ENCODE measurements at places on chromosomes 1 and 21.

DNA sequence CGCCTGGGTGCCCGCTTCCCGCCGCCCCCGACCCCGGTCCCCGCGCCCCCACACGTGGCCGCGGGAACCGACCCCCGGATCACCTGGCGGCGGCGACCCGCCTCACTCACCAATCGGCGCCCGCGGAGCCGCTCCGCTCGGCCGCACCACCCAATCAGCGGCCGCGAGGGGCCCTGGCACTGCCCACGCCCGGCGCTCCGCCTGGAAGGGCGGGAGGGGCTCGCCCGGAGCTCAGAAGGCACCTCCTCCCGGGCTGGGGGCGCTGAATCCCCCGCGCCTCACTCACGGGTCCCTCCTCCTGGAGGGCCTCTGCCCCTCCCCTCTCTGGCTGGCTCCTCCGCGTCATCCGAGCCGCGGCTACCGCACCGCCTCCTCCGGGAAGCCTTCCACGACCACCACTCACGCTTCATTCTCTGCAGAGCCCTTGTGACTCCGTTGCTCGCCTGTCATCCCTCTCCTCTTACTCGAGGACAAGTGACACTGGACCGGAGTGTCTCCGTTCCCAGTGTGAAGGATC, 374 bp downstream of the SH2D5 start:
- peak; percentile 94 for DNase-seq

- DNase-seq: no peak
These were observed 222.8 kb downstream of the RHOU start for GRCh38 chr1:228958121-228958520.

GRCh38 chr1:110888641-110889040, 15.7 kb downstream of the CD53 start:
- no peak for DNase-seq

- no peak for DNase-seq
These were observed 505.2 kb downstream of the PLPP3 start for GRCh38 chr1:56074007-56074651.

DNA sequence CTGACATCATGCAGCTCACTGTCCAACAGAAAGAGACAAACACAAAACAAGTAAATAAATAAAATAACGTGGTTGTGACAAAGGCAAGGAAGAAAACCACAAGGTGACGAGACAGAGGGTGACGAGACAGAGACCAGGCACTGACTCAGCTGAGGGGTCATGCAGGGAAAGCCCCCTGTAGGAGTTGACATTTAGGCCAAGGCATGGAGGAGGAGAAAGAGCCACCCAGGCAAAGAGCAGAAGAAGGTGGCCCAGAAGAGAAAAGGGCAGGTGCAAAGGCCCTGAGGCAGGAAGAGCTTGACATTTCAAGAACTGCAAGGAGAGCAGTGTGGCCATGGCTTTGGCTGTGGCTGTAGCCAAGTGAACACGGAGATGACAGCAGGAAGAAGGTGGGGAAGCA, 65.1 kb upstream of the ID3 start:
- peak; percentile 17 for DNase-seq

GRCh38 chr1:215895276-215895675, 328.2 kb downstream of the KCTD3 start:
- DNase-seq: no peak

DNA sequence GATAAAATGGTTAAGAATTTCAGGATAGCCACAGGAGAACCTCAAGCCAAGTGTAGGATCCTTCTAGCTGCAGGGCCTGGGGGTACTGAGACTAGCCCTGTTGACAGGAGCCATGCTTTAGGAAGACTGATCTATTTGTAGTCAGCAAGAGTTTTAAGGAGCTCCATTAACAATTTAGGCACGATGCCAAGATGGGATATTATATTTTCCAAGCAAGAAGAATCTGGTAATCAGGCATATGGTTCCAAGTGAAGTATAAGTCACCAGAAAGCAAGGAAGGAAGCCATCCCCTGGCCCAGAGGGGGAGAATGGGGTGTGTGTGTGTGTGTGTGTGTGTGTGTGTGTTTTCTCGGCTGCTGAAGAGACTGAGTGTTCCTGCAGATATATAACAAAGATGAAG, 7.0 kb downstream of the IFNAR2 start:
- no peak for DNase-seq

DNA sequence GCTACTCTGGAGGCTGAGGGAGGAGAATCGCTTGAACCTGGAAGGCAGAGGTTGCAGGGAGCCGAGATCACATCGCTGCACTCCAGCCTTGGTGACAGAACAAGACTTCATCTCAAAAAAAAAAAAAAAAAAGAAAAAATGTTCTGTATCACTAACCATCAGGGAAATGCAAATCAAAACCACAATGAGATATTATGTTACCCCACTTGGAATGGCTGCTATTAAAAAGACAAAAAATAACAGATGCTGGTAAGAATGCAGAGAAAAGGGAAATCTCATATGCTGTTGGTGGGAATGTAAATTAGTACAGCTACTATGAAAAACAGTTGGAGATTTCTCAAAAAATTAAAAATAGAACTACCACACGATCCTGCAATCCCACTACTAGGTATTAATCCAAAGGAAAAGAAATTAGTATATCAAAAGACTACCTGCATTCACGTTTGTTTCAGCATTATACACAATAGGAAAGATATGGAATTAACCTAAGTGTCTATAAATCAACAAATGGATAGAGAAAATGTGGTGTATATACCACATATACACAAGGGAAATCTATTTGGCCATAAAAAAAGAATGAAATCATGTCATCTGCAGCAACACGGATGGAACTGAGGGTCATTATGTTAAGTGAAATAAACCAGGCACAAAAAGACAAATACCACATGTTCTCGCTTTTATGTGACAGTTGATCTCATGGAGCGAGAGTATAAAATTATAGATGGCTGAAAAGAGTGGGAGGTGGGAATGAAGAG, 62.6 kb downstream of the ABL2 start:
- no peak for DNase-seq

DNA sequence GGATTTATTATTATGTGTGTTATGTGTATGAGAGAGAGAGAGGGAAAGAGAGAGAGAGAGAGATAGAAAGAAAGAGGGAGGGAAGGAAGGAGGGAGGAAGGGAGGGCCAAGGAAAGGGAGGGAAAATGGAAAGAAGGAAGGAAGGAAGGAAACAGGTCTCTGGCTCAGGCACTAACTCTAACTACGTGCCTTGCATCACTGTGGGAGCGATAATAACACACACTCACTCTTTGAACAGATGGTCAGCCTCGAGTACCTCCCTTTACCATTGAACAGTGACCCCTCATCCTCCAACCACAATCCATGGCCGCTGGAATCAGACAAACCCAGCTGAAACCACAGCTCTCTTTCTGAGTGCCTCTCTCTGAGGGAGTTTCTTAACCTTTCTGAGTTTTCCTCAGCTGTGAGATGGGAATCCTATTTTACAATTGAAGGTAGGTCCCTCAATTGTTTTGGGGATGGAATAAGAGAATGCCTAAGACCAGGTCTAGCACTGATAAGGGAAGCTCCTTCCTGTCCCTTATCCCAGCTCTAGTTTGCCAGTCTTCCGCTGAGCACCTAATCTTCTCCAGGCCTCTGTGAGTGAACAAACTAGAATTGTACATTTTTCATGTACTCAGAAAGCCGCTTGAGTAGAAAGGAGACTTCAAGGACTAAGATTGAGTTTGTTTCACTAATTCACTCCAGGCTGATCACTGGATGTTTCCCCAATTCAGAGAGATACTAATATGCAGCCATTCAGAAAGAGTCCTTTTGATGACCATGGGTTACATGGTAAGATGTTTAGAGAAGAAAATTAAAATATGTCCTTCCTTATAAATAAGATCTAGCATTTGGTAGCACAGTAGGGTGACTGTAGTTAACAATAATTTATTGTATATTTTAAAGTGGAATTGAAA, 62.8 kb downstream of the IRF2BP2 start:
- no peak for DNase-seq

DNA sequence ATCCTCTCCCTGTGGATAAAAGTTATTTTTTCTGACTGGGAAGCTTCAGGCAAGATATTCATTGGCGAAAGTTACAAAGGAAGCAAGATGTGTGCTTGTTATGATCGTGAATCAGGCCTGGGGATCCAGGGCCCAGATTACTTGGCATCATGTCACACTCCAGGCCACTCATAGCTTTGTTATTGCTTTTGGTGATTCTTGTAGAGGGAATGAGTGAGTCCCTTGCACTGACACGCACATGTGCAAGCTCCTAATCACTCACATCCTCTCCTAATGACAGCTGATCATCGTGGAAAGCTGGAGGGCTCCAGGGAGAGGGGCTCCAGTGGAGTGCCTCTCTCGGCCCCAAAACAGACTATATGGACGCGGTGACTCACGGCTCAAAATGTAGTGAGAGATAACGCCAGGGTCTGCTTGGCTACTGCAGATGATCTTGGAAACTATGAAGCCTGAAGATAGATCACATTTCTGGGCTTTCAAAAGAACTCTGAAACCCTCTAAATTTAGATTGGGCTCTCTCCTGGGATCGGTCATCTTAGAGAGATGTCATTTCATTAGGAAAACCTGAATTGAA, 481.1 kb upstream of the USP24 start:
- DNase-seq: no peak

DNA sequence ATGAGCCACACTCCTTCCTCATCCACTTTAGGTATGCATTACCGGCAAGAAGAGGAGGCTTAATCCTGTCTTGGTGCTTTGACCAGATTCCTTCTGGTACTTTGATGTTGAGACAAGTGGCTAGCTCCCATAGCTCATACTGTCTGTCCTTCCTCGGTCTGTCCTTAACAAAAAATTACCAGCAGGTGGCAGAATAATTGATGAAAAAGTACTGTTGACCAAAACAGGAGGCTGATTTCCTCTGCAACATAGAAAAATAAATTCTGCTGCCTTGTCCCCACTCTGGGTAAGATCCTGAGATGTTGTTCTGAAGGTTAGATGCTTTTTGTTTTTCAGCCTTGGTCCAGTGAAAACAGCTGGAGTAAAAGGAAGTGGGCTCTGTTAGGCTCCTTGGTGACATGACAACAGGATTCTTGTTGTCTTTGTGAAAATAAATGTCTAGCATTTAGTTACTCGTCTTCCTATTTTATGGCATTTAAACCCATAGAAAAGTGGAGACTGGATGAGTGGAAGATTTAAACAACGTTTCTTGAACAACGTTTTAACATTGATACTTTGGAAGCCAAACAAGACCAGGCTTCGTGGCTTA, 11.2 kb upstream of the HJV start:
- peak; percentile 55 for DNase-seq

GRCh38 chr1:151418081-151418480, 18.7 kb downstream of the PSMB4 start:
- DNase-seq: no peak

GRCh38 chr1:58585166-58585565, 8.1 kb upstream of the TACSTD2 start:
- DNase-seq: no peak

GRCh38 chr1:169676001-169676400, 35.4 kb downstream of the SELL start:
- DNase-seq: no peak

DNA sequence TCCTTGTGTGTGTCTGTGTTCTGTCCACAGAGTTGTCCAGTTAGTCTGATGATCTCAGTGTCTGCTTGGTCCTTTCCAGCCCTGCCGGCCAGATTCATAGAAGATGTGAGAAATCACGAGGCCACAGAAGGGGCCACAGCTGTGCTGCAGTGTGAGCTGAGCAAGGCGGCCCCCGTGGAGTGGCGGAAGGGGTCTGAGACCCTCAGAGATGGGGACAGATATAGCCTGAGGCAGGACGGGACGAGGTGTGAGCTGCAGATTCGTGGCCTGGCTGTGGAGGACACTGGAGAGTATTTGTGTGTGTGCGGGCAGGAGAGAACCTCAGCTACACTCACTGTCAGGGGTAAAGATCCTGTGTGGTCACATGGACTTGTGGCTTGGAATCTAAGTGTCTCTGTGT, 95.8 kb downstream of the OBSCN start:
- no peak for DNase-seq

DNA sequence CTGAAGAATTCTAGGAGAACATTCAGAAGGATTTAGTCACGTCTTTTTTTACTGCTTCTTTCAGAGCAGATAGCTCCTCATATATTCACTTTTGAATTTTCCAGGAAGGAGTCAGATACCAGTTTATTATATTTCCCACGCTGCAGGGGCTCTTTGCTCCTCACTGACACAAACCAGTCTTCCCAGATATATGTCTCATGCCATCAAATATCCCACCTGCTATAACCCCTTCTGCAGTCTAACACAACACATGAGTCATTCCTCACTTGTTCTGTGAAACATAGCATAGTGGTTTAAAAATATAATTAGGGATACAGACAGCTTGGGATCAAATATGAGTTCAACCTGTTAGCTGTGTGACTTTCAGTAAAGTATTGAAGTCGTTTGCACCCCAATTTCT, 251.7 kb upstream of the DPYD start:
- no peak for DNase-seq

GRCh38 chr1:229420765-229421164, 13.1 kb downstream of the ACTA1 start:
- no peak for DNase-seq

DNA sequence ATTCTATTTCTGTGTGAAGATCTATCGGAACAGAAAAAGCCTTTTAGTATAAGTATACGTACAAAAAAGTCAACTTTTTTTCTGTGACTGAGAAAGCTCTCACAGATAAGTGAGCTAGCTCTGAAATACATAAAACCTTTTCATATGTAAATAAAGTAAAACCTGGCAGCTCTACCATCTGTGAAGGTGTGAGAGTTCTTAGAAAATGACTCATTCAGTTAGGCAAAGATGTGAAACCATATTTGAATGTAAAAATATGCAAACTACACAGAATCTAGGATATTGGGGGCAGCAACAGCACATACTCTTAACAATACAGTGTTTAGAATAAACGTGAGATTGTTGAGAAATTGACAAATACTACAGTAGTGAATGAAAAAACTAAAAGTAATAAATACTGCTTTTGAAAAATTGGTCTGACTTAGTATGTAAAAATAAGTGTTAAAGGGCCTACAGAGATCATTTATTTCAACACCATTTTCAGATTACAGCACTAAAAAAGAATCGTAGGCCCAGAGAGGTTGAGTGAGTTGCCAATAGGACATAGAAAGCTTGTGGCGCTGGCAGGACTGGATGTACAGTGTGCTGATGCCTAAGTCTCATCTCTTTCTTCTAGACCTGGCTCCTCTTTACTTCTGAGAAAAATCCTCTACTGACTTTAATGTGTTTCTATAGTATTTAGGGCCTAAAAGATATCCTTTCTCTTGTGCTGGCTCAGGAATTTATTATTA, 19.8 kb downstream of the ATP6V1G3 start:
- no peak for DNase-seq

DNA sequence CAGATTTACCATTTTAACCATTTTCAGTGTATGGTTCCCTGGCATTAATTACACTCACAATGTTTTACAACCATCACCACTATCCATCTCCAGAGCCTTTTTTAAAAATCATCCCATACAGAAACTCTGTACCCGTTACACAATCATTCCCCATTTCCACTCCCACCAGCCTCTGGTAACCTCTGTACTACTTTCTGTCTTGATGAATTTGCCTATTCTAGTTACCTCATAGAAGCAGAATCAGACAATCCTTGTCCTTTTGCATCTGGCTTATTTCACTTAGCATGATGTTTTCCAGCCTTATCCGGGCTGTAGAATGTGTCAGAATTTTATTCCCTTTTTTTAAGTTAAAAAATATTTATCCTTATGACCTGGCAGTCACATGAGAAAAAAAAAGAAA, 33.0 kb downstream of the PGM1 start:
- DNase-seq: no peak

- no peak for DNase-seq
These were observed at the start of gene ABCA4 for GRCh38 chr1:94120991-94121390. Gene ABCA4, minus strand, starts transcription at chr1:94121148. Its CDS starts 103 bp downstream, at chr1:94121045.

- DNase-seq: no peak
These were observed 34.2 kb downstream of the GRHL3 start for GRCh38 chr1:24353292-24353891.

- no peak for DNase-seq
These were observed 143.9 kb downstream of the CLEC20A start for GRCh38 chr1:178352790-178353416.

Data from Caki2 (cell line).